ENCODE measurements at places on chromosomes 13 and 19.

DNA sequence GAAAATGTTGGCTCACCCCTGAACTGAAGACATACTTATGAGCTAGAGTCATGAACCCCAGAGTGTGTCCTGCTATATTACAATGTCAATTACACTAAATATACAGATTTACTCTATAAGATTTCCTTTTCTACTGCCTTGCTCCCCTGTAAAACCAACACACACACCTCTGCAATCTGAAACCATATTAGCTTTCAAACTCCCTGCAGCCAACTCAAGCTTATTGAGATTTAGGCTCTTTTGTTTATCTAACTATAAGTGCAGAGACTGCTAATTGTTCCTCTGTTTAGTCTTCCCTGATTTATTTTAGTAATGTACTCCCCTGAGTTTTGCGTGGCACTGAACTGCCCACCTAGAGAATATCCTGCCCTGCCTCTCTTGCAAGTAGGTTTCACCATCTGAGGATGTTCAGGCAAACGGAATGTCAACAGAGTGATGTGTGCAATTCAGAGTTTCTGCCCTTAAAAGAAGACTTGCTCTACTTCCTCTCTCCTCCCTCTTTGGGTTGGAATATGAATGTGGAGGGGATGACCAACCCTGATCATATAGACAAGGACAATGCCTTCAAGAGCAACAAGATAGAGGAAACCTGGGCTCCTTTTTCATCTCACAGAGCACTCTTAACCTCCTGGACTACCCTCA lies 22.3 kb downstream of the FAM216B start:
- DNase-seq, result no peak

- no peak for DNase-seq
These were observed 2.6 kb downstream of the OR10H5 start for GRCh38 chr19:15790096-15790495.

DNA sequence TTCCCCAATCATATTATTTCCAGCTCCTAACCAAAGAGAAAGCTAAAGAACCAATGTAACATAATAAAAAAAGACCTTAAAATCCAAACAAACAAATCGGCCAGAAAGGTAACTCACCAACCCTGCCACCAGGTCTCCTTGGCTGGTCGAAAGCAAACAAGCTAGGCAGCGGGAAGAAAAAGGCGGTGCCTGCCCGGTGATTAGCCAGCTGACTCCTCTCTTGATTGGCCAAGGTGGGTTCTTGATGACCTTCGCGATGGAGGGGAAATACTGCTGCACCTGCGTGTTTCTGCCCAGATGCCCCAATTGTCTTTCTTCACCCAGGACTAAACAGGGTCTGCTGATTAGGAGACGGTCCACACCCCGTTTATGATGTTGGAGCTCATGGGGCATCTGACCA lies at the start of gene NLRP11:
Gene NLRP11 (minus strand): TSS at position 154 of the 400 bp plus-strand sequence. CDS start 13,825 bp downstream, outside the sequence.
- DNase-seq, result no peak

GRCh38 chr19:3249408-3249807 lies 24.9 kb downstream of the CELF5 start:
- DNase-seq, result no peak

DNA sequence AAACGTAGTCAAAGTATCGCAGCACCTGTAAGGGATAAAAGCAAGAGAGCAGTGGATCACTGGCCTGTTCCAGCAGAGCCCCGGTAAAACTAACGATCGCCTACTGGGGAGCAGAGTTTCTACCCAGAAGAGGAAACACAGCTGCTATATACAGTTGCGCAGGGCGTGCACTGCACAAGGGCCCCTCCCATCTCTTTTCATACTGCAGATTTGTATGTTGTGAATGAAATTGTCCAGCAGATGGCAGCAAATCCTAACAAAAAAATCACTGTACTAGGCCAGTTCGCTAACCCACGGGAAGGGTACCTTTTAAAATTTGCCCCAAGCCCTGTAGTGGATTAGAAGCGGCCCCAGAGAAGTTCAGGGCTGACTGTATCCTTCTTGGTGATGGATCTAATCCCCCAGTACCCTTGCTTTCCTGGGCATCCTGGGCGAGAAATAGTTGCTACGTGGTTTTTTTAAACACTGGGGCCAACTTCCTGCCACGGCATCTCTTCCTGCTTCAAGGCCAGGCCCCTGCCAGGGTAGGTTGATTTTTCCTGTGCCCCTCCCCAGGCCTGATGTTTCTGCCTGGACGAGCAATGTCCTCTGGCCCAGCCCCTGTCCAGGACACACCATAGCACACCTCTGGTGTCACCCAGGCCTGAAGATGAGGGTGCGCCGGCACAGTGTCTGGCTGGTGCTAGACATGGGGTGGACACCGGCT lies 127.0 kb downstream of the IER2 start:
- DNase-seq, result peak; percentile 11

DNA sequence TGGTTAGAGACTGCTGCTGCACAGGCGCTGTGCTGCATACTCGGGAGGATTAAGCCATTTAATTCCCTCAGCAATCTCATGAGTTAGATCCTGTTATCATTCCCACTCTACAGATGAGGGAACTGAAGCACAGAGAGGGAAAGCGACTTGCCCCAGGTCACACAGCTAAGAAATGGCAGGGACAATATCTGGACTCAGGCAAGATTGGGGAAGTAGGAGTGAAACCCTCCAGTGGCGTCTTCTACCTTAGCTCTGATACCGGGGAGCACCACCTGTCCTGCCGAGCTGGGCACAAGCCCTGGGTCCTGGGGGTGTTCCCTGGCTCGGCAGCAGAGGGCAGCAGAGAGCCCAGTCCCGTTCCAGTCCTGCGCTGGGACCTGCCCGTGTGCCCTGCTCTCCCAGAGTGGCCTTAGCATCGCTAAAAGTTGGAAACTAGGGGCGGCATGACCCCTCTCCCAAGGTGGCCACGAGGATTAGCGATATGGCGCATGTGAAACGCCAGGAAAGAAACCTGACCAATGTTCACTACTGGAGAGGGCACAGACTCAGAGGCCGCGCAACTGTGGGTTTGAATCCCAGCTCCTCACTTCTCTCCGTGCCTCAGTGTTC lies 20.5 kb downstream of the CYTH2 start:
- DNase-seq, result peak; percentile 61

GRCh38 chr19:49718991-49719390 lies 28.1 kb downstream of the CPT1C start:
- no peak for DNase-seq
